ENCODE measurements at places on chromosomes 7 and 10.

DNA sequence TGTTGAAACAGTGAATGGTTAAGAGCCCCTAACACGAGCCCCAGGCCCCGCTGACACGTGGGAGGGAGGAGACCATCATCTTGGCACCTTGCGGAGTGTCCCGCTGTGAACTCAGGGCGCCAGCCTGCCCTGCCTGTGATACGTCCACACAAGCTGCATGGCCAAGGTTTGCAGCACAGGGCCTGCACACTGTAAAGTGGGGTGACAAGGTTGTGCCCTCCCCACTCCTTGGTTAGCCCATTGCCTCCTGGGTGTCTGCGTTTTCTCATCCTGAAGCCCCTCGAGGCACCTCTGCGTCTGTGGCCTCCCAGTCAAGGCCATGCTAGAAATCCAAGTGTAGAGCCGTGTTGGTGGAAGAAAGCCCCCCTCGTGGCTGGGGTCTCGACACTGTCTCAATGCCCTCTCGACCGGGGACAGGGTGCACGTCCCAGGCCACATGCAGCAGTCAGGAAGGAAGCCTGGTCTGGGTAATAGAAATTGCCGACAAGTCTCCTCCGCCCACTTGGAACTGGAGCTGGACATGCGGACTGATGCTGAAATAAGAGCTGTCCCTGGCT is 192.1 kb downstream of the DNAJB6 start:
- DNase-seq = no peak

DNA sequence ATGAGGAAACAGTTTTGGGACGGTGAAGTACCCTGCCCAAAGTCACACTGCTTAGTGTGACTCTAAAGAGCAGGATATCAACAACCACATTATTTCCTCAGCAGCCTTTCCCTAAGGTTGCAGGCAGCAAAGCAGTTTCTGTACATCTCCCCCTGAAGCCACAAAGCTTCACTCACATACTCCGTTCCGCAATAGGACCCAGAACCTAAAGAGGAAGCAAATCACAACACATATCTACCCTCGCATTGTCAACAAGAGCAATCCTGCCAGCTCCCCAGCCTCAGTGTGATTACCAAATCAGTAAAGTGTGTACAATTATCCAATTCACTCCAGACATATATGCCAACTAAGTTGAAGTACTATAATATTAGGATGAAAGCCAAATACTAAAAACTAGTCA is 30.8 kb downstream of the VAX1 start:
- no peak for DNase-seq

DNA sequence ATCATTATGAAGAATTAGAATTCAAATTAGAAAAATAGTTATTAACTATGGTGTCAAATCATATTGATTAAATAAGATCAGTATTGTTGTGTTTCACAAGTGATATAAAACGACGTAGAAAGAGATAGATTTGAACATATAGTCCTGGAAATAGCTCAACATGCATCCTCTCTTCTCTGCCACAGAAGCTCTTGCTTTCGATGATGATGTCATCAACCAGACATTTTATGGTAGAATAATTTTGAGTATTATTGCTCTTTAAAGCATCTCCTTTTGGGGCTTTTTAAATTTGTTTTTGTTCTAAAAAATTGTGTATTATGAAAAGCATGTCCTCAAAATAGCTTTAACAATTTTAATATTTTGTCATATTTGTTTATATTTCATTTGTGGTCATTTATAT is 95.0 kb downstream of the DGKB start:
- DNase-seq = no peak

- no peak for DNase-seq
Observed at GRCh38 chr10:11120711-11121110, 103.0 kb downstream of the CELF2 start.

DNA sequence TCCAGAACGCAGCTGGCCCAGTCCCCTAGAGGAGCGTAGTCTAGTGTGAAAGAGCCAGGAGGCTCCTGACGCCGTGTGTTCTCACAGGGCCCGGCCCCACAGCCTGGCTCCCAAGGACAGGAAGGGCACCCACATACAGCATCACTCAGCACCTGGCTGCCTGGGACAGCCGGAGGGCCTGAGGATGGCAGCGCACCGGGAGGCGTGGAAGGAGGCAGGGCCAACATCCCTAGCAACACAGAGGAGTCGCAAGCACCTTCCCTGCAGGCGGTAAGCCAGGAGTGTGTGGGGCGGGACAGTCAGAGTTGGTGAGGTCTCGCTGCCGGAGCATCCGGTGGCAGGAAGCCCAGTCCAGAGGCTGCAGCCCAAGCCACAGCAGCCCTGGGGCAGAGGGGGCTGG is 125.8 kb downstream of the MAD1L1 start:
- no peak for DNase-seq

- no peak for DNase-seq
Observed at GRCh38 chr10:92239151-92239599, 51.7 kb downstream of the CPEB3 start.

Measured in activated gamma-delta T cell treated with anti-CD3 and anti-CD28 coated beads, Interleukin-2, amount 50 U/mL, for 16 hours (primary cell).